ENCODE measurements at places on chromosomes 16 and 17. TPM values are rescaled to one million over a fixed set of nuclear protein-coding genes. Genes with fewer than 3 reads are reported as not detected.

GRCh38 chr16:30722916-30723315, 23.9 kb downstream of the SRCAP start:
- no peak for DNase-seq

SPNS1 gene
- 59.3 TPM for total RNA-seq

DNA sequence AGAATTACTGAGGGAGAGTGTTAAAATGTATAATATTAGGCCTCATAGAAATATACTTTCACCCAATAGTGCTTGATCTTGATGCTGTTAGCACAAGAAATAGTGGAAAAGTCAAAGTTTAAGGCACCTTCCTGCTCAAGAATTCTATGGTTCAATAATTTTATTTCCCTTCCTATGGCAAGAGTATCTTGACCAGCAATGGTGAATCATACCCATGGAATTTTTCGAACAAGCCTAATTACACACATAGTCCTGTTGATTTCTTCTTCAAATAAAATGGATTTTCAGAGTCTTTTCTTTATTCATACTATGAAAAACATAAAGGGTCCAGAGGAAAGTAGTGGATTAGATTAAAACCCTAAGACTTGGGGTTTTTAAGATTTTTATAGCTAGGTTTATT, 810.6 kb downstream of the CDH11 start:
- DNase-seq: no peak

DNA sequence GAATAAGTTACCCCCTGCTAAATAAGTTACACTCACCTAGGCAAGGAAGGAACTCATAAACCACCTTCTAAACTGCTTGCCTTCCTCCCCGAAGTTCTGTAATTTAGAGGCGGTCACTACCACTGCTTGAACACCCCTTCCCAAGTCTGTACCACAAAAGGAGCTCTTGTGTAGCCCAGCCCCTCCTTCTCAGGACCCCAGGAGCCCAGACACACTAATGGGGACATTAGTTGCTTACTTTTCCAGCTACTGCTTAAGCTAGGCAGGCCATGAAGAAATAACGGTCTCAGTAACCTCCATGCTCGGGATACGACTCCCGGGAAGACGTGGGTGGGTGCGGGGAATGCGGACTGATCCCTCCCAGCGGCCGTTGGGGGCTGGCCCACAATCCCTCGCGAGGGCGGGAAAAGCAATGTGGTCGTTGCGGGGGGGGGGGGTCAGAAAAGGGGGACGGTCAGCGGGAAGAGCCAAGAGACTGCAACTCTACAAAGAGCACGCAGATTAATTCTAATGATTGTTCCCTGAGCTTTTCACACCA, at the start of gene TEX14:
Gene TEX14 (minus strand): TSS at position 345 of the 538 bp plus-strand sequence. CDS start 40,044 bp downstream, outside the sequence.
- DNase-seq: no peak

RHBDL1 gene
- 1.1 TPM for total RNA-seq

DNA sequence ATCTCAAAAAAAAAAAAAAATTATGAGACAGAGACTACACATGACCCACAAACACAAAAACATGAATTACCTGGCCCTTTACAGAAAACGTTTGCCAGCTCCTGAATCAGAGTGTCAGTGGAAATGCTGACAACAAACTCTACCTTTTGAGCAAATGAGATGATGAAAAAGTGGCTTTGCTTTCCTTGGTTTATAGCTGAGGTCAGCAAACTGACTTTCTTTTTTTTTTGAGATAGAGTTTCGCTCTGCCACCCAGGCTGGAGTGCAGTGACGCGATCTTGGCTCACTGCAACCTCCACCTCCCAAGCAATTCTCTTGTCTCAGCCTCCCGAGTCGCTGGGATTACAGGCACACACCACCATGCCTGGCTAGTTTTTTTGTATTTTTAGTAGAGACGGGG, 46.3 kb downstream of the ZCCHC14 start:
- DNase-seq: no peak

- DNase-seq: no peak
Measured at GRCh38 chr17:76263896-76264295, 1.3 kb upstream of the UBALD2 start.

DNA sequence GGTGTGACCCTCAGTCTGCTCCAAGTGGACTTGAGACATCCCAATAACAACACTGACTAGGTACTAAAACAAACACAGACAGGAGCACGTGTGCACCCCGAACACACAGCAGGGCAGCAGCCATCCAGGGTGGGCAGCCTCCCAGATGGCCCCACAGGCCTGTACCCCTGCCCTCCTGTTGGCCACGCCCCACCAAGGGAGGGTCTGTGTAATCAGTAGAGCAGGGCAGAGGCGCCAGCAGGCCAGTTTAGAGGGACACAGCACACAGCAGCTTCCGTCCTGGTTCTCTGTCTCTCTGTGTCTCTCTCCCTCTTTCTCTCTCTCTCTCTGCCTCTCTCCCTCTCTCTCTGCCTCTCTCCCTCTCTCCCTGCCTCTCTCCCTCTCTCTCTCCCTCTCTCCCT, 21.4 kb downstream of the ACTG1 start:
- DNase-seq: no peak

DNA sequence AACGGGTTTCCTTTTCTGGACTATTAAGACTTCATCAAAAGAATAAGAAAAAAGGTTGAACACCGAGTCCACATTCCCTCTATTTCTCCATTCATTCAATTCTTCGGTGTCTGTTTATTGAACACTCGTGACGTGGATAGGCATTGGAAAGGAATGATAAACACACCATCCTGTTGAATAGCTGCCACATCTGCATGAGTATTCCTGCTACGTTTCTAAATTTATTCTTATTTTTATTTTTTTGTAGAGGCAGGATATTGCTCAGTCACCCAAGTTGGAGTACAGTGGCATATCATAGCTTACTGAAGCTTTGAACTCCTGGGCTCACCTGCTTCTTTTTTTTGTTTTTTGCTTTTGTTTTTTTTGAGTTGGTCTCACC, 80.8 kb upstream of the CIBAR2 start:
- no peak for DNase-seq

All from ascending aorta (tissue), 2 donors.